ENCODE measurements at places on chromosomes 7 and 10.

DNA sequence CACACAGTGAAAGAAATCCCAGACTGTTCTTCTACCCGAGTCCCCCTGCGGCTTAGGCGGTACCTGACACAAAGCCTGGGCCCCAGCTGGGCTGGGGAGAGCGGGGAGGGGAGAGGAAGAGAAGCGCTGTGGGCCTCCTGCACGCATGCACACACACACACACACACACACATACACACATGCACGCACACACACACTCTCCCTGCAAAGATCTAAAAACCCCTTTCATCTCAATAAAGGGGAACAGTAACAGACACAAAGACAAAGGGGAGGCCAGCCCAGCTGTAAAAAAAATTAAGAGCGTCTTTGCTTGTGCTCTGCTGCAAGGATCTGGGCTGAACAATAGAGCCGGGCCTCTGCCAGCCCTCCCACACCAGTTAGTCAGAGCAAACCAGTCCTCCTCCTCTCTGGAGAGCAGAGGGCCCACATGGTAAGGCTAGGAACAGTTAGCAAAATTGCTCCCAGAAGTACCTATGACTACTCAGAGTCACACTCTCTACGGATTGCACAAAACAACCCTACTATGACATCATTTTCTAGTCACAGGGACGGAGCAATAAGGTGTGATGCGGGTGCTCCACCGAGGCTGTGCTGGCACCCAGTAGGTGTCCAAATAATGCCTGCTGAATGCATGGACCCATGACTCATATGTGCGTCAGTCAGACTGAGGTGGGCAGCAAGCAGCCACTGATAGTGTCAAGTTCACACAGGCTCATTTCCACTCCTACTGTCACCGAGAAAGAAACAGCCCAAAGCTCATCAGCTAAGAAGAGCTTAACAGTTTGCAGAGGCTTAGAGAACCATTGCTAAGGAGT is 9.2 kb downstream of the ITPRIP start:
- peak; percentile 79 for DNase-seq

GRCh38 chr10:93893646-93894515 is at the start of gene SLC35G1:
SLC35G1 (plus strand) TSS chr10:93893978; CDS start chr10:93894034, 56 bp downstream.
- DNase-seq, result peak; percentile 38

DNA sequence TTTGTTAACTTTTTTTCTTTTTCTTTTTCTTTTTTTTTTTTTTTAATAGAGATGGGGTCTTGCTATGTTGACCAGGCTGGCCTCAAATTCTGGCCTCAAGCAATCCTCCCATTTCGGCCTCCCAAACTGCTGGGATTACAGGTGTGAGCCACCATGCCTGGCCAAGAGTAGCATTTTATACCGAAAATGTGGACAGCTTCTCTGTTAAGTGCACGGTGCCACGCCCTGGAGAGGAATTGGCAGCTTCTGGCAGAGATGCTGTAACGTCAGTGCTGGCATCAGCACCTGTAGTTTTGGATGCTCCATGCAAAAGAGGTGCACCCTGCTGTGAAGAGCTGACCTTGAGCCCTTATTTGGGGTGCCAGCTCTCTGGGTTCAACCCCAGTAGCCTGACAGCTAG is 18.2 kb downstream of the IL15RA start:
- no peak for DNase-seq

DNA sequence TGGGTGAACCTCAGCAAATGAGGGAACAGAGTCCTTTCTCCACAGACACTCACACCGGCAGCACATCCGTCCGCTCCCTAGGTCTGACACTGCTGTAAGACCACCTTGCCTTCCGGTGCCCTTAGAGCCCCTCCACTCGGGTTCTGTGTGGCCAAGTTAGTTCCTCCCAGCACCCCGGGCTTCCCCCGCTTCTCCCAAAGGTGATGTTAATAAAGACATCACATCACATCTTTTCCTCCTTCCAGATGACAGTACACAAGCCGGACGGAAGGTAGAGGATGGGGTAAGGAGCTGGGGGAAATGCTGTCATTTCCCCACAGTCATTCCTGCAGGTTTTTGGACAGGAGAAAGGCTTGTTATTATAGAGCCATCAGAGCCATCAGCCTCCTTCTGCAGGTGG is 42.3 kb downstream of the OAT start:
- DNase-seq, result no peak

DNA sequence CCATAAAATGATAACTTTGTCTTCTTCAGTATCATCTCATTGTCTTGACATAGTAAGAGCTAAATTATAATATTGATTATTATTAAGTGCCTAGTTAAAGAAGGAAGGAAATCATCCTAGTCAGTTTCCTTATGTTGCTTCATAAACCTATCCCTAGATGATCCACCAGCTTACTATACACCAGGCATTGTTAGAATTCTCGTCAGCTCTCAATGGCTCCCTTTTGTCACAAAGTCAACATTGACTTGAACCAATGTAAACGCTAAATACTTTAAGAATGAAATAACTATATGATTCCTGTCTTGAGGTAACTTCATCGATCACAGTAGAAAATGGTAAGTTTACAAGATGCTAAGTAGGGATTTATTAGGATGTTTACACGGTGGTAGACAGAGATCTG is 1162.9 kb downstream of the CNTNAP2 start:
- no peak for DNase-seq

DNA sequence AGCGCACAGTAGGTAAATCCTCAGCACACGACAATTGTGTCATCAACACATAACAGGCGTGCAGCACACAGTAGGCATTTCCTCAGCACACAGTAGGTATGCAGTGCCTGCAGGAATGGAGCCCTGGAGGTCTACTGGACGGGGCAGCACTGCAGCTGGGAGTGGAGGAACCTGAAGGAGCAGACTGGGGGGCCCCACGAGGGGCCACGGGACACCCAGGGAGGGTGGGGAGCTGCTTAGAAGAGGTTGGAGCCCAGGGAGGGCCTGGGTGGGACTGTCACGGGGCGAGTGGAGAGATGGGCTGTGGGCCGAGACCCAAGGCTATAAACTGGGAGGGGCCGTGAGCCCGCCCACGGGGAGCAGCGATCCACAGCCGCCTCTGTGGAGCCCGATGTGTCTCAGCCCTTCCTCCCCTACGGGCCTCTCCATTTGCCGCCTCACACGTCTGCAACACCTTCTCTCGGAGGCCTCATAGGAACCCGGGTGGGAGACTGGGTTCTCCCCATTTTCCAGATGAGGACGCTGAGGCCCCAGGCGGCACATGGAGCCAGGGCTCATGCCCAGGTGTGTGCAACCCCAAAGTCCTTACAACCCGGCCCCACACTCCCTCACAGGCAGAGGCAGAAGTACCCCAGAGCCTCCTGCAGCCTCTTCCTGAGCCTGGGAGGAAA is 101.5 kb downstream of the MICALL2 start:
- DNase-seq, result no peak

DNA sequence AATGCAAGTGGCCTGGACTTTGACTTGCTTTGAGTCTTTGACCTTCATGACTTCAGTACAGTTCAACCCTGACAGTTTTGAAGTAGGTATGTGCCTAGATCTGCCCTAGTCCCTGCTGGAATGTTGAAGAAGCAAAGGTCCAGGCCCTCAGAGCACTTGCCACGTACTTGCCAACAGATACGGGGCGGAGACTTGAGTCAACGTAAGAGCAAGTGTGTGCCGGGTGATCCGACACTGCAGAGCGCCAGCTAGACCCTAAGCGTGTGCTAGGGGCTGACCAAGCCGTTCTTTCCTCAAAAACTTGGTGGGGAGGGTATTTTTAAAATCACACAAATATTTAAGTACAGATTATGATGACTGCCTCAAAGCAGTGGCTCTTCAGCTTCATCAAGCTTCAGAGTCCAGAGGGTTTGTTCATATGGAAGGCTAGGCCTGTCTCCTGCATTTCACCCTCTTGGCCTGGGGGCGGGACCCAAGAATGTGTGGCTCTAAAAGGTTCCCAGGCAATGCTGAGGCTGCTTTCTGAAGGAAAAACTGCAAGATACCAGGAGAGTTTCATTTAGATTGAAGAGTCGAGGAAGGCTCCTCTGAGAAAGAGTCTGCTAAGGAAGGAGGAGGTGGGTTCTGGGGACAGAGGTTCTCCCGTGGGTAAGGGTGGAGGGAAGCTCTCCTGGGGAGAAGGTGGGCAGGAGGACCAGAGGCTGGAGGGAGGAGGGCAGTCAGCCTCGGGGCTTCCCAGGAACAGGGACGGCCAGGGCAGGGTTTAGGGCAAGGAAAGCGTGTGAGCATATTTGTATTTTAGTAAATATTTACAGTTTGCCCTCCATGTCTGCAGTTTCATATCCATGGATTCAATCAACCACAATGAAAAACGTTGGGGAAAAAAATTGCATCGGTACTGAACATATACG is 160.3 kb downstream of the EGFR start:
- DNase-seq, result no peak

DNA sequence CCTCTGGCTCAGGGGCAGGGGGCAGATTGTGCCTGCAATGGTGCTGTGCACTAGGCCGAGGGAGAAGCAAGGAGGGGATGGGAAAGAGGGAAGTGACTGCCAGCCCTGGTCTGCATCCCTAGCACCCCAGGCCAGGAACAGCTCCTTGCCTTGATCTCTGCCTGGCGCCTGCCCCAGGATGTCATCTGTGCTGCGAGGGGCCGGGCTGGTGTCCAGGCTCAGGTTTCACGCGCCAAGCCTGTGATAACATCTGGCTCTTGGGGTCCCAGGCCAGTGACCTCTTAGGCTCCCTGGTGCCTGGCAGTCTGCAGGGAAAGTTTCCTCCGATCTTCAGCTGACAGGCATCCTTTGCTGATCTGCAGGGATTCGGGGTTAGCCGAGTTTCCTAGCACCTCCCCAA is 193.5 kb upstream of the GPR26 start:
- DNase-seq, result no peak

GRCh38 chr10:22604344-22605126 is 109.8 kb downstream of the PIP4K2A start:
- DNase-seq, result no peak

- no peak for DNase-seq
Observed at GRCh38 chr7:149692557-149692982, 80.8 kb downstream of the ZNF467 start.

DNA sequence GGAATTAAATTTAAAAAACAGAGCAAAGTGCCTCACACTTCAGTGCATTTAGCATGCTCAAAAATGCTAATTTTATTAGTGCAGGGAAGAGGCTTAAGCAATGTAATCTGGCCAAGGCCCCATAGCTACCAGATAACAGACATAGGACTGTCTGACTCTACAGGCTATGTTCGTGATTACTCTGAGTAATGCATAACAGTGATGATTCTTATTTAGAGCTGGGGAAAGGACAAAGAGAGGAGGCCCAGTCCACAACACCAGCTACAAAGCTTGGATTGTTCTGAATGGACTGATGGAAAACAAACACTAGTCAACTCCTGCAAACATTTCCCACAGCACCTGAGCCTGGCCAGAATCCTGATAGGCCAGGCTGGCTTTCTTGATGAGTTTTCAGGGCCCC is 8.4 kb upstream of the CH25H start:
- DNase-seq, result no peak

- no peak for DNase-seq
Observed at GRCh38 chr10:13882119-13882711, 295.4 kb downstream of the PRPF18 start.

DNA sequence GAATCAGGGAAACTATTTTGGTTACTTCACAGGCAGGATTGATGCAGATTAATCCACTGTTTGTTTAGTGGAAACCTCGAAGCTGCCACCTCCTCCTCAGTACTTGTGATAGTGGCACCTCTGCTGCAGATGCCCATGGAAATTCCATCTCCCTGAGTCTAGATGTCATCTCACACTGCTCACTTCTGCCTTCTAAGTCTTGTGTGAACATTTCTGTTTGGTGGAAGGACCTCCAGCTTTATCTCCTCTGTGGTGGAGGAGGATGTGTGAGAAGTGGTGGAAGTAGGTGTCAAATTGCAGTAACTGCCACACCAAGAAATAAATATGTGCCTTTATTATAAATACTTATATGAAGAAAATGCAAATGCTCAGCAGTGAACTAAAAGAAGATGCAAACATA is 25.8 kb upstream of the GPR141 start:
- no peak for DNase-seq

DNA sequence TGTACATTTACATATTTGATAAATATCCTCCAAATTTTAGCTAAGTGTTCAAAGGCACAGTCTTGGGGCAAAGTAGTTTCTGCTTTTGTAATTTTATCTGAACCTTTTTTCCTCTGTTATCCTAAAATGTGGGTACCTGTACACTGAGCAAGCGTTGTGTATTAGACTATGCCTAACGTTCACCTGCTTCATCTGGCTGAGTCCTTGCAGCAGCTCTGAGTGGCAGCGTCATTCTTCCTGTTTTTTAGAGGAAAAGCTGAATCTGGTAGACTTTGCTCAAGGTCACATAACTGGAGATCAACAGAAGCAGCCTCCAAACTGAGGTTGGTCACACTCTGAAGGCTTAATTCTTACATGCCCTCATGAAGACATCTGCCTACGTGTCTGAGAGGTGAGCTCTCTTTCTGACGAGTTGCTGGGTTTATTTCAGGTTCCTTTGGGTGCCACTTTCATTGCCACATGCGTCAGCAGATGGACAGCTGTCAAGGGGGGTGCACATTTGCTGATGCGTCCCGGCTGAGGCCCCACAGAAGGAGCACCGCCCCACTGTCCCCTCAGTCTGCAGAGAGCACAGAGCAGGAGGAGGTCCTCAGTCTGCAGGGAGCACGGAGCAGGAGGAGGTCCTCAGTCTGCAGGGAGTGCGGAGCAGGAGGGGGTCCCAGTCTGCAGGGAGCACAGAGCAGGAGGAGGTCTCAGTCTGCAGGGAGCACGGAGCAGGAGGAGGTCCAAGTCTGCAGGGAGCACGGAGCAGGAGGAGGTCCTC is 406.5 kb upstream of the SHH start:
- DNase-seq, result no peak

DNA sequence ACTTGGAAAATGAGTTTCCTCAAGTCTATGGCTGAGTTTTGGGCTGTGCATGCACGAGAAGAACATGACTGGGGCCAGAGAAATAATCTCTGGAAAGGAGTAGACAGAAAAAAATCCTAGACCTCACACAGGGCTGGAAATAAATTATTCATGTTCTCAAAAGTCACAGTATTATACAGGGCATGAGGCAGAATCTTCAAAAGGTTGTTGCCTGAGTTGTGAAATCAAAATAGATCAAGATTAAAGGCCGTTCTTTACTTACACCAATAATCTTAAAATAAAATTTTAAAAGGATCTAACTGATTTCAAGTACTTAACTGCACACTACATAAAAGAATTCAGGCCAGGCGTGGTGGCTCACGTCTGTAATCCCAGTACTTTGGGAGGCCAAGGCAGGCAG is 14.1 kb upstream of the CREM start:
- DNase-seq, result no peak

- DNase-seq, result no peak
Observed at GRCh38 chr7:121180436-121181063, 148.2 kb upstream of the WNT16 start.

DNA sequence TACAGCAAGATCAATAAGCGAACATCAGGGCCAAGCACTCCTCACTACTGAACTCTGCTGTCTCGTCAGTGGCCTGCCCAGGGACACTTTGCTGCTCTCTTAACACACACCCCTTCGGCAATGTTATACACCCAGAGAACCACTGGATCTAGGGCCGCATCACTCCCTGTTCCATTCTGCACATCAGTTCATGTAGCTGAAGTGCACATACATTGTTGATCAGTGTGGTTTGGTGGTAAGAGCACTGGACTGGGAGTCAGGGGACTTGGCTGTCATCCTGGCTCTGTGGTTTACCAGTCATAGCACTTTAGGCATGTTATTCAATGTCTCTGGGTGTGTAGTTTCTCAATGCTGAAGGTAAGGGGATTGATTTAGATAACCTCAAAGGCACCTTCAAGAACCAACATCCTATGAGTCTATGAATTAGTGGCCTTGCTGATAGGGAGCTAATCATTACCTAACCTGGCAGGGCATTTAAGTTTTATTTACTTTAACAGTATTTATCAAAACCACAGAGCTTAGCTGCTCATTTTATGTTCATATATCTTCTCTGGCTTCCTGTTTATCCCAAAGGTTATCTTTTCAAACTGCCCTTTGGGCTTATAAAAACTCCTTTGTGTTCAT is 24.8 kb downstream of the DUSP5 start:
- no peak for DNase-seq

All from T-helper 22 cell (primary cell).